Progenitor cell of endocrine pancreas (in vitro differentiated cells): ENCODE measurements at places on chromosomes 2 and 18. TPM values are rescaled to one million over a fixed set of nuclear protein-coding genes. Genes with fewer than 3 reads are reported as not detected.

Gene FIGN
- 18.0 and 19.3 TPM in 2 replicates for total RNA-seq

DNA sequence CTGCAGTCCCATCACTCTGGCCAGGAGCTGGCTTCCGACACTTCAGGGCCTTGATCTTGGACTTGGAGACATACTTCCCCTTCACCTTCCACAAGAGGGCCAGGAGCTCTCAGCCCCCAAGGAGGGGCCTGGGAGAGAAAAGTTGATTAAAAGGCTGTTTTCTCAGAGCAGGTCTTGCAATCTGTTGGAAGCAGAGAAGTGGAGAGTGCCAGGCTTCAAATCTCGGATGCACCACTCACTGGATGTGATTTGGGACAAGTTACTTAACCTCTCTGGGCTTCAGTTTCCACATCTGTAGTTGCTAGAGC is 255.3 kb downstream of the CYP26B1 start:
- no peak for DNase-seq

DNA sequence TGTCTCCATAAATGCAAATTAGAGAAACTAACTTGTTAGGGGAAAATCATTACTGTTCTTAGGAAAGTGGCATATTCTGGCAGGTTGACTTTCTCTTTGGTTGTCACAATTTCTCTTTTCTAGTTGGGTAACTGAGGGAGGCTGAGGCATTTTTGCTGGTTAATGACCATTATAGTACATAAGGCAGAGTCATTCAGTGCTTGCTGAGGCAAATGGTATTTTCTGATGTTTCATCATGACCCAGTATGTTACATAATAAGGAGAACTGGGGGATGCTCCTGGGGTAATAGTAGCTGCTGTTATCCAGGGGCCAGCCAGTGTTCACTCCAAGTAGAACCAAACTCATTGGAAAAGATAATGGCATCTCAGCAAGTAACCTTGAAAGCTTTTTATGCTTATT is 62.3 kb downstream of the ITGA6 start:
- no peak for DNase-seq

Gene HAAO
- total RNA-seq: 14.5 and 16.7 TPM in 2 replicates

DNA sequence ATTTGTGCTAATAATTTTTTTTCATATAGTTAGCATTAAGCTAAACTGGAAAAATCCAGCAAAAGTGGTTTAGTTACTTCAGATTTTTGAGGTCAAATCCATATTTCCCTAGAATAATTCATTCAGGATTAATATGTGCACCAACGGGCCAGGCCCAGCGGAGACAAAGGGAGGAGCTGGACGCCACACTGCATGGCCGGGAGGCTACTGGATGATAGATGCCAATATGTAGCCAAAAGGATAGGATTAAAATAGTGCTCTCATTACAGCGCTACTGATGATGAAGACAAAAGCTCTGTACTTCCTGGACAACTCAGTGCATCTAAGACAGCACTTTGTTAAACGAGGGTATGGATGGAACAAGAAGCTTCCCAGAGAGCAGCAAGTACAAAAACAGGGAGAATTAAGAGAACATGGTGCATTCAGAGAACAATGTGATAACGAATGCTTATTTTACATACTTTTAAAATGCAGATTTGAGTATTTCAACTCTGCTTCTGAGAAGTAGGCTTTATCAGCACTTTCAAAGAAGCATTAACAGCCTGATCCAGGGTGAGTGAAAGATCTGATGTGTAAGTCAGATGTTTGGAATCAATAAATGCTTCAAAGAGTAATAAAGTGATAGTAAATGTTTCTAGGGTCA is 39.8 kb downstream of the PPP4R1 start:
- no peak for DNase-seq

DNA sequence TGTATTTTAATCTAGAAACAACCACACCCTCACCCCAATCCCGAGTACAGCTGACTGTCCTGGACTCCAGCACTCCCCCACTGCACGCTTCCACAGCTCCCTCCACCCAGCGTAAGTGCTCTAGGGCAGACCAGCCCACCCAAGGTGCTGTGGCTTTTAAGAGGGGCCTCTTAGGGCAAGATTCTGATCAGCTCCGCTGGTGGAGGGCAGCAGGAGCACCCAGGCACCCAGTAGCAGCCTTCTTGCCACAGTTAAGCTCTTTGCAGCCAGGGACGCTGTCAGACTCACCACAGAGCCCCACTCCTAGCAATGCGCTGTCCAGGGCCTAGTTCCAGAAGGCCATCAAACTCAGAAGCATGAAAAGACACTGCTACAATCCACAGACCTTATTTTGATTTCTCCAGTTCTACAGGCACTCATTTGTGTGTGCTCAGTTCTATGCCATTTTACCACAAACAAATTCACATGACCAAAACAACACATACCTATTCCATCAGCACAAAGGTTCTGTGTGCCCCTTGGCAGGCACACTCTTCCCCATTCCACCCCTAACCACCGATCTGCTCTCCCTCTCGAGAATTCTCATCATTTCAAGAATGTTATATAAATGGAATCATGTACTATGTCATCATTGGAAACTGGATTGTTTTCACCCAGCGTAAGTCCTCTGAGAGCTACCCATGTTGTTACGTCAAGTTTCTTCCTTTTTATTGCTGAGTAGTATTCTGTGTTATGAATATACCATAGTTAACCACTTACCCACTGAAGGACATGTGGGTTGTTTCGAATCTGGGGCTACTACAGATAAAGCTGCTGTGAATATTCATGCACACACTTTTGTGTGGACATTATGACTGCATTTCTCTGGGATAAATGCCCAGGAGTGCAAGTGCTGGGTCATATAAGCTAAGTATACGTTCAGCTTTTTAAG is 40.4 kb downstream of the PTPN2 start:
- no peak for DNase-seq

DNA sequence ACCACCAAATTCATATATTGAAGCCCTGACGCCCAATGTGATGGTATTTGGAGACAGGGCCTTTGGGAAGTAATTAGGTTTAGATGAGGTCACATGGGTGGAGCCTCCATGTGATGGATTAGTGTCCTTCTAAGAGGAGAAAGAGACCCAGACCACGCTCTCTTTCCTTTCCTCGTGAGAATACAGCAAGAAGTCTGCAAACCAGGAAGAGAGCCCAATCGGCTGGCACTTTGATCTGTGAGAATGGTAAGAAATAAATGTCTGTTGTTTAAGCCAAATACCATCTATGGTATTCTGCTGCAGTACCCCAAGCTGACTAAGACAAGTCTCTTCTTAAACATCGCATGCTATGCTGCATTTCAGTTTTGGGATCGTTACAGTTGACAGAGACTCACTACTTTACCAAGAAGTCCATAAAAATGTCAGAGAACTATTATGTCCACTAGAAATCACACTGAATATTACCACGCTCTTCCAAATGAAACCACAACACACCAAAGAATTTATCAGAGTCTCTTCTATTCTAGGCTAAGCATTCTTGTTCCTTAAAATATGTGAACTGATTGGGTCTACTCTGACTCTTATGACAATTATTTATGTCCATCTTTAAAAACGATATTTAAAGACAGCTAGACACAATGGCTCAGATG is 48.5 kb downstream of the LPIN2 start:
- no peak for DNase-seq

Gene SLC35F5
- total RNA-seq: 52.0 and 56.7 TPM in 2 replicates

DNA sequence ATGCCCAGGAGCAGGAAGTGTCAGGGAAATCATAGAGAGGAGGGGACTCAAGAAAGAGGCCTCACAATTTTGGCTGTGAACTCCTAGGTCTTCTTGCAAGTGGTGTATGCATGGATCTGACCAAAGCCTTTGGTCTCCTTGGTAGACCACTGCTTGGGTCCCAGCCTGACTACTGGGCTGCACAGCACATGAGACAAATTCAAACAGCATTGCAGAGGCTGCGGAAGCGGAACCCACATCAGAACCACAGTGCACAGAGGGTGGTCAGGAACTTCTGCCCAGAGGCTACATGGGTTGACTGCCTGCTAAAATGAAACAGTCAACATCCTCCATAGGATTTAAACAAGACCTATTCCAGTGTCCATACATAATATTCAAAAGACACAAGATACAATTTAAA is 39.4 kb downstream of the CLIP4 start:
- DNase-seq: no peak

GRCh38 chr2:15834381-15835031 is 105.8 kb upstream of the MYCN start:
- no peak for DNase-seq

Gene GPR17
- not detected in 2 replicates for total RNA-seq

- DNase-seq: no peak
Measured at GRCh38 chr18:31380912-31381311, 4.3 kb downstream of the DSG4 start.

DNA sequence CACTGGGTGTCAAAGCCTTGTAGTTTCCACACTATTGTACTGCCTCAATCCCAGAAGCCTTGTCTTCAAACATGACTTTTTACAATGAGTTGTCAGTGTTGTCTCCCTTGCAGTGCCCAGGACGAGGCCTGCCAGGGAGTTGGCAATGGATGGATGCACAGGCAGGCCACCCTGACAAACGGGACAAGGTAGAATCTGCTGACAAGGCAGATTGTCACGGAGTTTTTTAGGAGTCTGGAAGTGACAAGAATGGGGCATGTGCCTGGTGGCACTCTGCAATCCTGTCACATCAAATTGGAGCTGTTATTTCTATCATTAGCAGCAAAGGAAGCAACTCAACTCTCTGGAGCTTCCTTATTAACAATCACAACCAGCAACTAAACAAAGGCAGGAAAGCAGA is 25.2 kb upstream of the GPR39 start:
- no peak for DNase-seq

DNA sequence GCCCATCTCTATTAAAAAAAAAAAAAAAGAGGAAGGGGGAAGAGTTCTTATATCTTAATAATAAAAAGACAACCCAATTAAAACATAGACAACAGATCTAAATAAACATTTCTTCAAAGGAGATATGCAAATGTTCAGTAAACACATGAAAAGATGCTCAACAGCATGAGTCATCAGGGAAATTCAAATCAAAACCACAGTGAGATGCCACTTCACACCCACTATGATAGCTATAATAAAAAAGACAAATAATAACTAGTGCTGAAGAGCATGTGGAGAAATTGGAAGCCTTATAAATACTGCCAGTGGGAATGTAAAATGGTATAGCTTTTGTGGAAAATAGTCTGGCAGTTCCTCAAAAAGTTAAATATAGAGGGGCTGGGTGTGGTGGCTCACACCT is 61.5 kb upstream of the CYP20A1 start:
- no peak for DNase-seq

Gene USP14
- total RNA-seq: 54.2 and 59.1 TPM in 2 replicates

DNA sequence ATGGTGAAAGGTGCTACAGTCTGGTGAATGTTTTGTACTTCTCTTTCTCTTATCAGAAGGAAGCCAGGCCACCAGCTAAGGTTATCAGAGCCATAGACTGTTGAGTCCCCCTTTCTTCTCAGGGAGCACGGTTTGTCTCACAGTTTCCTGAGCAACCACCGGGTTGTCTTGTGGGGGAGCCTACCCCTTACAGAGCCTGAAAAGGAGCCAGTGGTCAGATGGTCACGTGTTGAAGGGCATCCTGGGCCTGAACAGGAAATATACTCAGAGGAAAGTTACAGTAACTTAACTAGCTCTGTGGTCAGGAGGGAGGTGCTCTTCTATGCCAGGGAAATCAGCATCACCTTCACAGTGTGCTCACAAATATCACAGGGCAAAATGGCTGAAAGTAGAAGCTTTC is 11.6 kb downstream of the CD28 start:
- DNase-seq: no peak

DNA sequence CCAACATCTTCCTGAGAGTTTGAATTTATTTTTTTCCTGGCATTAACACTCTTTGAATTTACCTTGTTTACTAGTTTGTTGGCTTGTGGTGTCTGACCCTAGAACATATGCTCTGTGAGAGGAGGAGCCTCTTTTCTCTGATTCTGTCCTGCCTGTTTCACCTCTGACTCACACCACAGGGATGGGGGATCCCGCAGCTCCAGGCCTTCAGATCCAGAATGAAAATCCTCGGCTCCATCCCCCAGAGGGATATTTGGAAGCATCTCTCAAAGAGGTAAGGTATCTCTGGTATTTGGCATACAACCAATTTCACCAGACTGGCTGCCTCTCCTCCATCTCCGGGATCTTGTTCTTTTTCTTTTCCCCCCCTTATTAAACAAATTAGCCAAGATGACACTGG is 104.7 kb downstream of the GPR39 start:
- no peak for DNase-seq

Gene GRB14
- 45.1 and 46.3 TPM in 2 replicates for total RNA-seq

Gene SULT1C2
- total RNA-seq: 15.4 and 16.3 TPM in 2 replicates

Gene WDR54
- total RNA-seq: 28.1 and 30.2 TPM in 2 replicates

DNA sequence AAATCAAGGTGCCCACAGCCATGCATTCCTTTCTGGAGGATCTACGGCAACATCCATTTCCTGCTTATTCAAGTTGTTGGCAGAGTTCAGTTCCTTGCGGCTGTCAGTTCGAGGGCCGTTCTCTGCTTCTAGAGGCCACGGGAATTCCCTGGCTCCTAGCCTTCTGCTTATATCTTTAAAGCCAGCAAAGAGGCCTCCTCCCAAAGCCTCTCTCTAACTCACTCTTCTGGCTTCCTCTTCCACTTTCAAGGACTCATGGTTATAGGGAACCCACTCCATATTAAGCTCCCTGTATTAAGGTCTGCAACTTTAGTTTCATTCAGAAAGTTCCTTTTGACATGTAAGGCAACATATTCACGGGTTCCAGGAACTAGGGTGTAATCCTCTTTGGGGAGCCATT is 150.1 kb upstream of the RMP24 start:
- DNase-seq: no peak

DNA sequence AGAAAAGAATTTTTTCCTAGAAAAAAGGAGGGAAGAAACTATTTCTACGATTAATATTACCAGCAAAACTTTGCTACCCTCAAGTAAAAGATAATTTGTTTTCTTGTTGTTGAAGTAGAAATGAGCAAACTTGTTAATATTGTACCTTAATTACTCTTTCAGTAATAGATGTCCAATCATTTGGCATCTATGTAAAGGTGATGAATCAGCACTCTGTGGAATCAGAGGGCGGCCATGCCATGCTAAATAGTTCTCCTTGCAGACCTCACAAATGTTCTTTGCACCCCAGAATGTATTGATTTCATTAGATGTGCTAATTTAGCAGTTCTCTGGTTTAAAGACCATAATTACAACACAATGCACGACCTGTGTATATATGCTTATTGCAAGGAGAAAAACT is 29.1 kb upstream of the THSD7B start:
- DNase-seq: no peak

- DNase-seq: no peak
Measured at GRCh38 chr18:39025531-39025930, 1459.9 kb upstream of the CELF4 start.

Gene TXNDC2
- total RNA-seq: not detected in 2 replicates

- no peak for DNase-seq
Measured at GRCh38 chr2:146365041-146365440, 1479.8 kb upstream of the ACVR2A start.

Gene AKAIN1
- not detected in 2 replicates for total RNA-seq

GRCh38 chr2:153417077-153417476 is 61.5 kb downstream of the RPRM start:
- no peak for DNase-seq

- no peak for DNase-seq
Measured at GRCh38 chr2:3498783-3499394, 20.4 kb downstream of the ADI1 start.

- DNase-seq: no peak
Measured at GRCh38 chr2:101517758-101518271, 42.9 kb upstream of the RFX8 start.

Gene FBXO48
- 1.2 and 1.5 TPM in 2 replicates for total RNA-seq

Gene IL1RL2
- not detected in 2 replicates for total RNA-seq
